ENCODE measurements at places on chromosomes 12 and 14.

- no peak for DNase-seq
These were observed 1.0 kb downstream of the MPHOSPH9 start for GRCh38 chr12:123231931-123232330.

GRCh38 chr12:64916411-64917261 lies 92.2 kb downstream of the TBC1D30 start:
- no peak for DNase-seq

- peak; percentile 66 for DNase-seq
These were observed 1.3 kb downstream of the ARHGEF40 start for GRCh38 chr14:21071225-21072030.

DNA sequence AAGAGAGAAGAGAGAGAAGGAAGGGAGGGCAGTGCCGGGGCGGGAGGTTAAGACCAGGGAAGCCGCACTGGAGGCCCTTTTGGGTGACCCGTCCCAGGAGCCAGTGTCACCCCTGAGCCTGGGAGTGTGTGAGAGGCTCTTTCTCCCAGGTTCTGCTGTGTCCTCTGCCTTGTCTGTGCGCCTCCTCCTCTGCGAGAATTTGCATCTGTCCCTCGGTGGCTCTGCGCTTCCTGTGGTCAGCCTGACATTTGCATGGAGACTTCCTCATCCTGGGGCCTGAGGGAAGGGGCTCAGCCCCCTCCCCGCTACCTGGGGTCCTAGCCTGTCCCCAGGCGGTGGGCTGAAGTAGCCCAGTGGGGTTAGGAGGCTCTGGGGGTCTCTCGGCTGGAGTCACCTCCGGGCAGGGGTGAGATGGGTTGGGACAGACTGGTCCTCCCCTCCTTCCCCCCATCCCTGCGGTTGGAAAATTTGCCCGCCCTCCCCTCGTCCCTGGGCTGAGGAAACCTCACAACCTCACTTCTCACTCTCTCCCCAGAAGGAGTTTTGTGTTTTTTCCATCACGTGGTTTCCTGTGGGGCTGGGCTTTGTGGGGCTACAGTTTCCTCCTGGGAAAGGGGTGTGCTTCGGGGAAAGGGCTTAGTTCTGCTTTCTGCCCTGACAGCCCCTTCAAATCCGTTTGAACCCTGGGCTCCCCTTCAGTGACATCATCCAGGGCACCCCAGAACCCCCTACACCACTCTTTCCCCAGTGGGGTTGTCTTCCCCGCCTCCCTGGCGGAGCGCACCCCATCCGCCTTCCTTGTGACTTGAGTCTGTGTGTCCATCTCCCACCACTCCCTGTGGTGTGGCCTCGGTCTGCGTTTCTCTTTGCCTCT lies 2.5 kb downstream of the PTPN6 start:
- DNase-seq: no peak

GRCh38 chr14:94177806-94178205 lies 3.7 kb downstream of the PPP4R4 start:
- no peak for DNase-seq

DNA sequence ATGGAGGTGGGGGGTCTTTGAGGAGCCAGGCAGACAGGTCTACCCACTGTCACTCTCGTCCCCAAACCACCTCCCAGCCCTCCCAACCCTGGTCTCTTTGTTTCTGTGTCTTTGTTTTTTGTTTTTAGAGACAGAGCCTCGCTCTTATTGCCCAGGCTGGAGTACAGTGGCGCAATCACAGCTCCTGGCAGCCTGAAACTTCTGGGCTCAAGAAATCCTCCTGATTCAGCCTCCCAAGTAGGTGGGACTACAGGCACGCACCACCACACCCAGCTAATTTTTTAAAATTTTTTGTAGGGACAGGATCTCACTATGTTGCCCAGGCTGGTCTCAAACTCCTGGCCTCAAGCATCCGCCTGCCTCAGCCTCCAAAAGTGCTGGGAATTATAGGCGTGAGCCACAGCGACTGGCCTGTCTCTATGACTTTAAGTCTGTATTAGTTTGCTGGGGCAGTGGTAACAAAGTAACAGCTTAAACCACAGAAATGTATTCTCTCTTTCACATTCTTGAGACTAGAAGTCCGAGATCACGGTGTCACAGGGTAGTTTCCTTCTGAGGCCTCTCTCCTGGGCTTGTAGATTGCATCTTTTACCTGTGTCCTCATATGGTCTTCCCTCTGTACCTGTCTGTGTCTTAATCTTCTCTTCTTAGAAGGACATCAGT lies 26.1 kb downstream of the DTX1 start:
- DNase-seq: no peak

GRCh38 chr14:93712079-93712837 lies 76.0 kb downstream of the PRIMA1 start:
- DNase-seq: no peak

GRCh38 chr14:101355284-101355683 lies 206.0 kb upstream of the DIO3 start:
- DNase-seq: no peak

DNA sequence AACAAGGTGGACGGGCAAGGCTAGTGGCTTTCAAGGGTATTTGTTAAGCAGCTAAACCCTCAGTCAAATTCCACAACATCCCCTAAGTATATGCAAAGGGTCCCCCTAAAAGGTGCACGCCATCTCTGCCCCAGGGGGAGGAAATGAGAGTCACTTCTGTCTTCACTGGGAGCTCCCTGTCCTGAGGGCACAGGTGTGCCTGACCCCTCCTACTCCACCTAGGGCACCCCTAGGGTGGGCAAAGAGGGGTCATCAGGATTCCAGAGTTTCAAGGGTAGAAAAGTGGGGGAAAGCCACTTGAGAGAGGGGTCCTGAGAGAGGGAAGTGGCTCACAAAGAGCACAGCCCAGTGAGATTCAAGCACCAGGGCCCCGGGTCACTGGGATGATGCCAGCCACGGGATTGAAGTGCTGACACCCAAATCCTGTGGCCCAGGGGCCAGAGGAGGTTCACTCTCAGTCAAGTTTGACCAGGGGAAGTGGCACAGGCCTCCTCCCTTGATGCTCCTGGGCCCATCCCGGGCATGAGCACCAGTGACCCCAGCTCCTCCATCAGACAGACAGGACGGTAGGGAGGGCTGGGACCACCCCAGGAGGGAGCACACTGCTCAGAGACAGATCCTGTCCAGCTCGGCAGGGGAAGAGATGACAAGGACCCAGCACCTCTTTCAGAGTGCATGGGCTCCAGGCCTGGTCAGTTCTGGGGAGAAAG lies 82.3 kb upstream of the BCL11B start:
- DNase-seq: peak; percentile 25

DNA sequence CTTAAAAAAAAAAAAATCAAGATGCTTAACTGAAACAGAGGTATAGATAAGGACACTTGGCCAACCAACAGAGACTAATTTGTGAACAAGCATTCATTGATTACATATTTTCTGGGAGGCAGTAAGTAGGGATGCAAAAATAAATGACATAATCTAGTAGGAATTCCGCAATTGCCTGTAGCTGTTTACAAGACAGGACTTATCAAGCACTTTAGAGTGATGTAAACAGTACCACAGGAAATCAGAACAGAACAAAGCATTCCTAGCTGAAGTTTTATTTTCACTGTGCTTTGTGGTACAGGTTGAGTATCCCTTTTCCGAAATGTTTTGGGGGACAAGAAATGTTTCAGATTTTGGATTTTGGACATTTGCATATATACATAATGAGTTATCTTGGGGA lies 68.2 kb upstream of the FGD4 start:
- no peak for DNase-seq

- DNase-seq: no peak
These were observed 169.6 kb upstream of the RASSF8 start for GRCh38 chr12:25788707-25789442.

DNA sequence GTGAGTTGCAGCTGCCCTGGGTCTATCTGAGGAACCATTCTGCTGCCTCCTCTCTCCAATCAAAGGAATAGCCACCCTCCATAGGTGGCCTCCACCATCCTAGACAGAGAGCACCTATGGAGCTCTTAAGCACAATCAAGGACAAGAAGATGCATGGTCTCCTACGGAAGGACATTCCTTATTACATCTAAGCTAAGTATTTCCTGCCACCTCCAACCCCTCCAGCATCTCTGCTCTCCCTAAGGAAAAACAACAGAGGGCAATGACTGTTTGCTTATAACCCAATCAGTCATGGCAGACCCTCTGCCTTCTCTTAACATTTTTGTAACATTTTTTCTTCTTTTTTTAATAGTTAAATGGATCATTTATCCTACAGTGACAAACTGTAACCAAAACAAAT lies 14.8 kb upstream of the OR6J1 start:
- no peak for DNase-seq

GRCh38 chr14:32205984-32206383 lies 2.9 kb upstream of the RNU6-8 start:
- no peak for DNase-seq

DNA sequence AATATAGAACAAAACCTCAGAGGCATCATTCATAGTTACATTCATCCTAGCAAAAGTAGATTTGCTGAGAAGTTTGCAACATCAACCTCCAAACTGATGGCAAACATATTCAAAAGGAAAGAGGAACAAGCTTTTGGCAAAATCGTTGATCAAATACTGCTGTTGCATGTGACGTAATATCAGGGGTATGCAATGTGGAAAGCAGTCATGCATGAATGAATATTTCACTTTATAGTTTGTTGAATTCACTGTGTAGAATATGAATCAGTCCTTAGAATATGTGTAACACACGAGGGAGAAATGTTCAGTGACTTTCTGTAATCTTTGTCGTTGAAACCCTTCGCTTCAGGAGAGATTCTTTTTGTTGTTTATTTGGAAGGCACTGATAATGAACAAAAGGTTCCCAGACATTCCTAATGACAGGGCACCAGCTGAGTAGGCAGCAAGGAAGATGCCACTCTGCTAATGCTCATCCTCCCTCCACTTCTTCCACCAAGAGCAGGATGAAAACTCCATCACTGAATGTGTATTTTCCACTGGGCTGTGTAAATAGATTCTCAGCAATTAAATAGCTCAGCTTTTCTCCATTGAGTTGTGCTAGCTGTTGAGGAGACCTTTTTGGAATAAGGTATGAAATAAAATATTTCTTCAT lies 126.1 kb downstream of the PELI2 start:
- no peak for DNase-seq

- DNase-seq: no peak
These were observed 50.5 kb upstream of the DACT1 start for GRCh38 chr14:58587271-58587670.

GRCh38 chr12:43880547-43880946 lies 44.7 kb downstream of the TMEM117 start:
- no peak for DNase-seq

- DNase-seq: no peak
These were observed 46.1 kb downstream of the KIF26A start for GRCh38 chr14:104184506-104184905.

DNA sequence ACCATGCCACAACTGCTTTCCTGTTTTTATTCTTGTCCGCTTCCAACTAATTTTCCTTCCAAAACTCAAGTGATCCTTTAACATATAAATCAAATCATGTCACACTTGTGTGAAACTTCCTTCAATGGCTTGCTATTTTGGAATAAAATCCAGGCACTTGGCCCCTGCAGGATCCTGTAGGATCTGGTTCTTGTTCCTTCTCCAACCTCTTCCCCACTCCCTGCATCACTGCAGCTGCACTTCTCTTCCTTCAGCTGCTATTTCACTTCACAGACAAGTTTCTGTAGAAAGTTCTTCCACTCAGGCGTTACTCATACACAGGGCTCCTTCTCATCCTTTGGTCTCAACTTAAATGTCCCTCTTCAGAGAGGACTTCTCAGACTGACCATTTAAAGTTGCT lies 239.7 kb upstream of the BTG1 start:
- no peak for DNase-seq

- DNase-seq: no peak
These were observed 394.5 kb upstream of the DDHD1 start for GRCh38 chr14:53547593-53547992.

GRCh38 chr12:125029761-125030358 lies 35.4 kb upstream of the AACS start:
- DNase-seq: peak; percentile 68

DNA sequence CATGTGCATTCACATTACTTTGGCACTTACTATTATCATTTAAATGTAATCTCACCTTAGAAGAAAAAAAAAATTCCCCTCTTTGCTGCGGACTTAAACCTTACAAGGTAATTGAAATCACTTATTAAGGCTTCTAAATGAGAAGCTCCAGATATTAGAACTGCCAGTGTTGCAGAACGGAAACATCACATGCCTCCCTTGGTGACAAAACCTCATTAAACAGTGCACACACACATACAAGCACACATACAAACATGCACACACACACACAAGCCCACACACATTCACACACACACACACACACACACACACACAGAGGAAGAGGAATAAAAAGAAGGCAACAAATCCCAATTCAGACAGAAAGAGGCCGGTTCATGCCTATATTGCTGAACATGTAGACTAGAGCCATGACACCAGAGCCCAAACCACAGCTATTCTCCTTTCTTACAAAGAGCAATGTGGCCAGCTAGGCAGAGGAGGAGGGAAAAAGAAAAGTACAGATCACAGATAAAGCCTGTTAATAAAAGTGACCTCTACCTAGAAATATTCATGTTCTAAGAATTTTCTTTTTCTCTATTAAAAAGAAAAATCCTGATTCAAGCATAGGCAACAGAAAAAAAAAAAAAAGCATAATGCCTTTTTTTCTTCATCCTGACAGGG lies 405.2 kb upstream of the FLRT2 start:
- no peak for DNase-seq

DNA sequence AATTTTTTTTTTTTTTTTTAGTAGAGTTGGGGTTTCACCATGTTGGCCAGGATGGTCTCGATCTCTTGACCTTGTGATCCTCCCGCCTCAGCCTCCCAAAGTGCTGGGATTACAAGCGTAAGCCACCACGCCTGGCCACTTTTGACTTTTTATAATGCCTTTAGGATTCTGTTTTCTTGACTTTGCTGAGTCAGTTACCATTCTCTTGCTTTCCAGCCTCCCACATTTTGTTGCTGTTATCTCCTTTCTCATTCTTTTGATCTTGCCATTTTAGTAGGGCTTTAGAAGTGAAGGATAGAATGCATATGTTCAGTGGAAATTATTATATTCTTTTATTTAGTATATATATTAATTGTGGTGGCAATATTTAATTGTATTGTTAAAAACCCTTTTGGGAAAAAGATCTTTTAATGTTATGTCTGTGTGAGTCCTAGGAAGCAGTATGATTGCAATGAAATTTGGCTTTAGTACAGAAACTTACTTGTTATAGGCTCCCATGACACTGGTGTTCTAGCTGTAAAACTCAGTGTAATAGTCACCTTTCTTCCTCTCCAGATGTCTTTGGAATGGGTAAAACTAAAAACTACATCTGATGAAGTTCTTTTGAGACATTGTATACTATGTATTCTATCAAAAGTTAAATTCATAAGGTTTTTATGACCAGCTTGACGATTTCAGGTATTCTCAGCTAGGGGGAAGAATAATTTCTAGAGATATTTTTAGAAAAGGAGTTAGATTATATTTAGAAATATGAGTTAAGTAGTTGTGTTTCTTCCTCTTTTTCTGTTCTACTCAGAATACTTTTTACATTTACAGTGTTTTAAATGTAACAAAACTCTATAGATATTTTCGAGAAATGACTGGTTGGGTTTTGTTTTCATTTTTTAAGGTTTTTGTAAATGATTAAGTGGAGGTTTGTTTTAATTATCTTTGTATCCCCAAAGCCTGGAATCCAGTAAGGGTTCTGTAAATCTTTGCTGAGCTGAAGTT lies 74.7 kb downstream of the APAF1 start:
- DNase-seq: no peak

Measured in D341Med (cell line).